ENCODE measurements at places on chromosomes 2 and 18.

DNA sequence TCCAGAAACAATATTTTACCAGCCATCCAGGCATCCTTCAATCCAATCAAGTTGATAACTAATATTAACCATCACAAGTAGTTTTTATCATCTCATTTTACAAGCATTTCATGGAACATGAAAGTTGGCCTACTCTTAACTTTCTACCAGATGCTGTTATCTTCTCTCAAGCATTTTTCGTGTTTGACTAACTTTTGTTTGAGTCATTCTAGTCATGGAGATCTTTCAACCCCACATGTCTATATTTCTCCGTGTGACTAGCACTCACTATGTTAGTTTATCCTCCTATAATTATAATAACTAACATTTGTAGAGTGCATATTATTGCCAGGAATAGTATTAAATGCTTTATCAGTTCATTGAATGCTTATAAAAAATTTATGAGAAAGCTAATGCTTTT, 307.0 kb upstream of the CWC22 start:
- no peak for DNase-seq

DNA sequence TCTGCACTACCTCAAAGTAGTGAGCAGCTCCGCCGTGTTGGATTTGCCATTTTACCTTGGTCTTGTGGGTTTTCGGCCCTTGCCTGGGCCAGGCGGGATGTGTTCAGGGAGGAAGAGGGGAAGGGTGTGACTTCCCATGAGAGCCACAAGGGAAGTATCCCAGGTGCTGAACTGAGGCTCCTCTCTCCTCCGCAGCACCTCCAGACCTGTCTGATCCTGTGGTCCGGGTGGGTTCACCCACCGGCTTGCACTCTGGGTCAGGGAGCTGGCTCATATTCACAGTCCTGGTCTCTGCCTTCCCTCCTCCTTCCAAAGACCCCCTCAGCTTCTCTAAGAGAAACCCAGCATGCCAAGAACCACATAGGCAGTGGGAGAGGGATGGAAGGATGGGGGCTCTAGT, 235.8 kb downstream of the SEPTIN10 start:
- DNase-seq = no peak

- no peak for DNase-seq
Observed at GRCh38 chr18:21868770-21869169, 128.2 kb downstream of the MIB1 start.

DNA sequence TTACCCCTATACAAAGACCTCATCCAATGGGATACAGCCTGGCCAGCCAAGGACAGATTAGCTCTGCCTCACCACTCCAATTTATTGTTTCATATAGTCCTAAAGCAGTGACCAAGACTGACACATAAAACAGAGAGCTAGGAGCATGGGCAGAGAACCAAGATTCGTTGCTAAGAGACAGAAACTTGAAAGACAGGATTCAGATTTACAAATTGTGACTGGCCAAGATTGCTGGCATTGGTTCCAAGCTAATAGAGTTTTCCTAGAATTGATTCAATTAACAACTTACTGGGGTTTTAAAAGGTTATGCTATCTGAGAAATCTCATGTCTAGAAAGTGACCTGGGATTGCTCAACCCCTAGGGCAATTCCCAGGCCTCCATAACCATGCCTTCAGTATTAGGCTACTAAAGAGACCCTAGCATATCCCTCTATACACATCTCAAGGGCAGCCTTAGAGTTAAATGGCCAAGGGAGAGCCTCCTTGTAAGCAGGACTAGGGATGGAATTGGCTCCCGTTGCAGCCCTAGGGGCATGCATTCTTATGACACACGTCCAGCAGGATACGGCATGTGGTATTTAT, 75.6 kb downstream of the ICOS start:
- no peak for DNase-seq

Measured in HuH-7.5 (cell line).